Activated T-helper 9 cell treated with anti-CD3 and anti-CD28 coated beads, Interleukin-2, amount 50 U/mL, for 16 hours (primary cell): ENCODE measurements at places on chromosomes 2 and 18.
A peak's percentile ranks its signal among the peaks of the same experiment; 100 is the strongest.

- DNase-seq: no peak
These were observed 23.9 kb downstream of the SP5 start for GRCh38 chr2:170739048-170739447.

DNA sequence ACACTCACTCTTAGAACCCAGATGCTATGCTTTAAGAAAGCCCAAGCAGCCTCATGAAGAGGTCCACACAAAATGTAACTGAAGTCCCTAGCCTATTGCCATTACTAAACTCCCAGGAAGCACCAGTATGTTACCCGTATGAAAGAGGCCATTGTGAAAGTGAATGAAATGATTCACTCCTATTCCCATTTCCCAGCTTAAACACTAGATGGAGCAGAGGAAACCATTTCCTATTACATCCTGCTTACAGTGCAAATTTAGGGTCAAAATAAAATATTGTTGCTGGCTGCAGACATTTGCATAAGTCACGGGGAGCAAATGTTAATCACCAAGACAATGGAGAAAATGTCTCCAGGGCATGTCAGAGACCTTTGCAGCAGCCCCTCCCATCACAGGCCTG, 989.7 kb upstream of the CRIM1 start:
- DNase-seq: no peak

DNA sequence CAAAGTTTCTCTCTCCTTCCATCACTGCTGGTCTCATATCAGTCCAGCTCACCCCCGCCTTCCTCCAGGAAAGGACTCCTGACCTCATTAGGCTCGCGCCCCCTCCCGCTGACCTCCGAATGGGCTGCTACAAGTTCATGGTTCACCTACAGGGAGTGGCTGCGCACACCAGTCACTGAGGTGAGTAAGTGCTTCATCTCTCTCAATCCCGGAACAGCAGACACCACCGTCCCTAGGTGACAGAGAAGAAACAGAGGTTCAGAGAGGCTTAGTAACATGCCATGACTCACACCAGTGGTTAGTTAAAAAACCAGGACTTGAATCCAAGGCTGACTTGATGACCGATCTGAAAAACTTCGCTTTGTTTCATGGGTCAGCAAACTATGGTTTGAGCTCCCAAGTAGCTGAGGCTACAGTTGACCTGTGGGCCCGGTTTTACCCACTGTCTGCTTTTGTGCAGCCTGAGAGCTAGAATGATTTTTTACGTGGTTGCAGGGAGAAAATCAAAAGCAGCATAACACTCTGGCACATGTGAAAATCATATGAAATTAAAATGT, 42.0 kb downstream of the ZFP36L2 start:
- DNase-seq: peak; percentile 48

- no peak for DNase-seq
These were observed 1.2 kb upstream of the SELENOI start for GRCh38 chr2:26344581-26345282.

DNA sequence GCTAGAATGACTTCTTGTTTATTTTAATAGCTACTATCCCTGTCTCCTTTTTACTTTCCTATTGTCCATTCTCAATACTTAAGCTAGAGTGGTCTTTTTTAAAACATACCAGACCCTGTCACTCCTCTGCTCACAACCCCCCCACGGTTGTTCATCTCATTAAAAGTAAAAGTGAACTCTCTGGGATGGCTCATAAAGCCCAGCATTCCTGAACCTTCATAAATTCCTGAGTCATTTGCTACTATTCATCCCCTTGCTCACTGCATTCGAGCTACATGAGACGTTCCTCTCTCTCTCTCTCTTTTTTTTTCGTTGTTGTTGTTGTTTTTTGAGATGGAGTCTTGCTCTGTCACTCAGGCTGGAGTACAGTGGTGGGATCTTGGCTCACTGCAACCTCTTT, 148.7 kb upstream of the DSEL start:
- no peak for DNase-seq
